Stimulated activated CD4-positive, alpha-beta T cell treated with anti-CD3 and anti-CD28 coated beads, Interleukin-1b, Interleukin-23, amount 100 ng/mL, for 1 hour (primary cell): ENCODE measurements at places on chromosomes 3 and 15.

GRCh38 chr3:150519026-150519425, 27.3 kb downstream of the SERP1 start:
- no peak for DNase-seq

- no peak for DNase-seq
These were observed 122.2 kb downstream of the SYNPR start for GRCh38 chr3:63400246-63400860.

- no peak for DNase-seq
These were observed 116.7 kb downstream of the FHIT start for GRCh38 chr3:61134532-61134931.

DNA sequence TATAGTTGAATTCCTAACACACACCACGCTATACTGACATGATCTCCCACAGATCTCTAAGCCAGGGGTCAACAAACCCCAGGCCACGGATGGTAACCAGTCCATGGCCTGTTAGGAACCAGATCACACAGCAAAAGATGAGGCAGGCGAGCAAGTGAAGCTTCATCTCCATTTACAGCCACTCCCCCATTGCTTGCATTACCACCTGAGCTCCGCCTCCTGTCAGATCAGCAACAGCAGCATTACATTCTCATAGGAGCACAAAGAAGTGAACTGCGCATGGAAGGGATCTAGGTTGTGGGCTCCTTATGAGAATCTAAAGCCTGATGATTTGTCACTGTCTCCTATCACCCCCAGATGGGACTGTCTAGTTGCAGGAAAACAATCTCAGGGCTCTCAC, 2.7 kb downstream of the PDCD7 start:
- DNase-seq: no peak

DNA sequence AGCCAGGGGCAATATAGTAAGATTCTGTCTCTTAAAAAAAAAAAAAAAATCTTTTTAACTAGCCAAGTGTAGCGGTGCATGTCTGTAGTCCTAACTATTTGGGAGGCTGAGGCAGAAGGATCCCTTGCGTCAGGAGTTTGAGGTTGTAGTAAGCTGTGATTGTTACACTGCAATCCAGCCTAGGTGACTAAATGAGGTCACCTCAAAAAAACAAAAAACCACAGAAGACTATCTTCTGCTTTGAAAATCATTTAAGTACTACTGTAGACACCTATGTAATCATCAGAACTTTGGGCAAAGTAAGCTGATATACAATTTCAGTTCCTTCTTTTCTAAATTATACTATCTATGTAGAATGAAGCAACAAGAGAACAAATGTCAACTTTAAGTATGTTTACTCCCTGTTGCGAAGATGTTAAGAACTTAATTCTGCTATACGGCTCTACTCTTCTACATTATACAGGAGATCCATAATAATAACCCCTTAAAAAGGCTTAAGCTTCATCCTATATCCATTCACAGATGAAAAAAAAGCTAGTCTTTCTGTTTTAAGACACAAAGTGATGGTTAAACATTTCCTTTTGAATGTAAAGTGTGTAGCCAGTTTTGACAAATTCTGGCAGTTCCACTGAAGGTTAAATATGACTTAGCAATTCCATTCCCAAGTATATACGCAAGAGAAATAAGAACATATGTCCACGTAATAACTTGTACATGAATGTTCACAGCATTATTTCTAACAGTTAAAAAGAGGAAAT, 15.2 kb downstream of the DAZL start:
- no peak for DNase-seq

- DNase-seq: no peak
These were observed 181.2 kb downstream of the NECTIN3 start for GRCh38 chr3:111252779-111253178.
